ENCODE measurements at places on chromosomes 5 and 9.

- DNase-seq = no peak
Measured at GRCh38 chr5:180350711-180351465, 2.2 kb downstream of the GFPT2 start.

DNA sequence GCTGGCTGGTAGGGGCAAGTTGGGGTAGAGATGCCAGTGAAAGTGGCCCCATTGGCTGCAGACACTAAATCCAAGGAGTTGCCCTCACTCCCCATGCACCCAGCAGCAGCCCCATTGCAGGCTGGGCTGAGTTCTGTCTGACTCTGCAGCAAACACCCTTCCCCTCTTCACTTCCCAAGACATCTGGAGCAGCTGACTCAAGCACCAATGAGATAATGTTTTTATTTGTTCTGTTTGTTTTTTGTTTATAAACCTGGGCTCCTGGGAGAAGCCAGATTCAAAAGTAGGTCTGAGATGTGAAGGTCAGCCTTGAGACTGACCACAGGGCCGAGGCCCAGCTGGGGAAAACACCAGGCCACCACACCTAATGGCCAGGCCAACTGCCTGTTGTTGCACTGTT, 545.9 kb upstream of the KLF4 start:
- DNase-seq = no peak

DNA sequence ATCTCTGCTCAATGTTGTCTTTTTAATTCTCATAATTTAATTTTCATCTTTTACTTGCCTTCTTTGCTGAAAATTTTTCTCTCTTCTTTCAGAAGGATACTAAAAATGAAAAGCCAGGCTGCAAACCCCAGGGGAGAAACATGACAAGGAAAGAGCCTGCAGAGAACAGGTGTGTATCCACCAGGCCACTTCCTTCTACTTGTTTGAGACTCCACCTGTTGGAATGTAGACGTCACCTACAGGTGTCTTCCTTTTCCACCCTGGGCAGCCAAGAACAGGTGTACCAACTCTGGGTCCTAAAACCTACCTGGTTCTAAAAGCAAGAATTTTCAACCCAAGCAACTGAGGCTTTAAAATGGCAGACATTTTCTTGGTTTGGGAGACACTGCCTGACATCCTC, 166.8 kb downstream of the ATP10B start:
- no peak for DNase-seq

- DNase-seq = no peak
Measured at GRCh38 chr5:58455066-58455465, 4.8 kb downstream of the PLK2 start.

DNA sequence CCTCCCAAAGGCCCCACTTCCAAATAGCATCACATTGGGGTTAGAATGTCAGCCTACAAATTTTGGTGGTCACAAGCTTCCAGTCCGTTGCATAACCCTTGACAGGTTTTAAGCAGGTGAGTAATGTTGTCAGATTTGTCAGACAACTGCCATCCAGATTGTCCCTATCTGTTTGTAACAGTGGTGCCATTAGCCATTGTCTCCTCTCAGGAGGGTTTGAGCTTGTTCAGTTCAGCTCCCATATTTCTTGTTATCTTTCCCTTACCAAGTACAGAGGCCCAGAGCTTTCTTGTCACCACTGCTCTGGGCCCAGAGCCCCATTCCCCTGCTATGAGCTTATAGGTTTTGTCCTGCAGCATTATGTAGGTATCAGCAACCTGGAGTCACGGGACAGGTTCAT, 14.8 kb upstream of the GSN start:
- DNase-seq = no peak

- DNase-seq = no peak
Measured at GRCh38 chr9:3648266-3648665, 122.5 kb upstream of the RFX3 start.

GRCh38 chr5:24732184-24732583, 87.4 kb upstream of the CDH10 start:
- no peak for DNase-seq

DNA sequence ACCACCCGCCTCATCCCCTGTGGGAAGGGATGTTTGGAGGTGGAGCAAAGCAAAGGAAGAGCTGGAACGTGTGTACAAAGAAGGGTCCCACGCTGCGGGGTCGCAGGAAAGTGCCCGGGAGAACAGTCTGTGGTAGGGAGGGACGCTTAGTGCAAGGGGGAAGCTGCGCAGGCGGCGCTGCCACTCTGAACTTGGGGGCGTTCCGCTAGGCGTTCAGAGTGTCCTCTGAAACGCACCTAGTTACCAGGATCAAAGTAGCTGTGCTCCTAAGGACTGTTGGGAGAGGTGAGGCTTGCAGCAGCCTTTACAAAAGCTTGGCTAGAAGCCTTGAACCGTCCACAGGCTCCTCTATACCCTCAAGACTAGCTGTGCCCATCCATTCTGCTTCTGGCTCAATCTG, 29.3 kb upstream of the PDE8B start:
- no peak for DNase-seq

DNA sequence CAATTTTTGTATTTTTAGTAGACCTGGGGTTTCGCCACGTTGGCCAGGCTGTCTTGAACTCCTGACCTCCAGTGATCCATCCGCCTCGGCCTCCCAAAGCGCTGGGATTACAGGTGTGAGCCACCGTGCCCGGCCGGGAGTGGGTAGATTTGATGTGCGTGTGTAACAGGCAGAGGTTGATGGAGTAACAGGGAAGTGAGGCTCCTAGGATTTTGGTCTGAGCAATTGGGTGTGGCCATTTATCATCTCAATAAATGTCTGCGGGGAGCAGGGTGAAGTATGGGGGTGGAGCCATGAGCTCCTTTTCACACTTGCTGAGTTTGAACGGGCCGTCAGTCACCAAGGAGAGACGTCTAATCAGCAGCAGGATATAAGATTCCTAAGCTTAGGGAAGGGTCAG, 1.2 kb upstream of the REXO4 start:
- DNase-seq = no peak

DNA sequence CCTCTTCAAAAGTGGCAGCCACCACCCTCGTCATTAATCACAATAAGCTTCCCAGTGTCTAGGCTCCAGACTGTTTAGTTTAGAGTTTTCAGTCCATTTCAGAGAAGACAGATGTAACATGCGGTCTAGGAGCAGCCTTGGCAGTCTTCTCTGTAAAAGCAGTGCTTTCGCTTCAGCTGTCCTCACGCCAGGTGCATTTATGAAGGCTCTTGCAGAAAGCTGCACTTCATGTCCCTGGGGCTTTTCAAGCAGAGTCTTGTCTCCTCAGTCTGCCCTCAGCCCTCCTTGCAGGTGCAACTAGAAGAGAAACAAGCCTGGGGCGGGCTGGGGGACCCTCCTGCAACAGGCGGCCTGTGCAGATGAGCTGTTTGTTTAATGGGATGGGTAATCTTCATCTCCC, 281.9 kb downstream of the DRD1 start:
- DNase-seq = no peak

- no peak for DNase-seq
Measured at GRCh38 chr5:126994485-126994884, 35.9 kb downstream of the MARCHF3 start.

DNA sequence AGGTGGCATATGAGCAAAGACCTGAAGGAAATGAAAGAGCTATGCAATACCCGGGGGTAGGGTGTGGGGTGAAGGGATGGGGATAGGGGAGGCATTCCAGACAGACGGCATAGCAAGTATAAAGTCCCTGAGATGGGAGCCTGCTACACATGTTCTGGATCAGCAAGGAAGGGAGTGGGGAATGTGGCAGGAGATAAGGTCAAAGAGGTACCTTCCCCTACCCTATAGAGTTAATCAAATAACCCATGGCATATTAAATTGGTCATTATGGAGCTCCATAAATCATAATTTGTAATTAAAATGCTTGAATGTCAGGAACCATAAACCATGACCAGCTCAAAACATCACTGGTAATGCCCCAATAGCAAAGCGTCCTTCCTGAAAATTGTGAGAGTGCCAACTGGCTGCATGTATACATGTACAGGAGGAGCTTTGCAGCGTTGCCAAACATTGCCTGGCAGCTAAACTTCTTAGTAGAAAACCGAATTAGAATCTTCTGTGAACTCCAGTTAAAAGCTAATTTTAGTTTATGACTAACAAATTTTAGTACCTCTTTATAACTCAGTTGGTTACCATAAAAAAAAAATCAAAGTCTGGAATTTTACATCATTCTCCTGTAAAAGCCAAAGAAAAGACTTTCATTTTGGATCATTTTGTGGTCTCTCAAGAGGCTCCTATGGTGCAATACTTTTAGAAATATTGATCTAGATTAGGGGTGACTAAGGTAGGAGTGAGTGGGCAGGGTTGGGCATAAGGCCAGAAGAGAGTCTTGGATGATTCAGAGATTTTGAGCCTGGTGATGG, 4.7 kb downstream of the DNAI1 start:
- DNase-seq = no peak

DNA sequence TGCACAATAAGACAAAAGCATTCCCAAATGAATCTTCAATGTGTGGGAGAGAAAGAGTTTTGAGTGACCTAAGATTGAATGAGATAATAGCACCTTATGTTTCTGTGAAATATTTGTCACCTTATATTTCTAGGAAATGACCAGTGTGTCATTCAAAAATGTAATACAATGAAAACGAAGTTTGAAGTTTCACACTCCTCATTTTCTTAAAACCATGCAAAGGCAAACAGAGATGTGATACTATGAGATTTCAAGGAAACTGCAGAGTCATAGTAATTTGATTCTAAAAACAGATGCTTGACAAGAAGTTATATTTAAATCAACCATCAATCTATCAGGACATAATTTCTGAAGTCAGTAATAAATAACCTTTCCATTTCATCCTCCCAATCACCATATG, 13.6 kb upstream of the ABCA1 start:
- no peak for DNase-seq
